Left renal pelvis (tissue), 4 donors: ENCODE measurements at places on chromosomes 5 and 9. TPM values are rescaled to one million over a fixed set of nuclear protein-coding genes. Genes with fewer than 3 reads are reported as not detected.

DNA sequence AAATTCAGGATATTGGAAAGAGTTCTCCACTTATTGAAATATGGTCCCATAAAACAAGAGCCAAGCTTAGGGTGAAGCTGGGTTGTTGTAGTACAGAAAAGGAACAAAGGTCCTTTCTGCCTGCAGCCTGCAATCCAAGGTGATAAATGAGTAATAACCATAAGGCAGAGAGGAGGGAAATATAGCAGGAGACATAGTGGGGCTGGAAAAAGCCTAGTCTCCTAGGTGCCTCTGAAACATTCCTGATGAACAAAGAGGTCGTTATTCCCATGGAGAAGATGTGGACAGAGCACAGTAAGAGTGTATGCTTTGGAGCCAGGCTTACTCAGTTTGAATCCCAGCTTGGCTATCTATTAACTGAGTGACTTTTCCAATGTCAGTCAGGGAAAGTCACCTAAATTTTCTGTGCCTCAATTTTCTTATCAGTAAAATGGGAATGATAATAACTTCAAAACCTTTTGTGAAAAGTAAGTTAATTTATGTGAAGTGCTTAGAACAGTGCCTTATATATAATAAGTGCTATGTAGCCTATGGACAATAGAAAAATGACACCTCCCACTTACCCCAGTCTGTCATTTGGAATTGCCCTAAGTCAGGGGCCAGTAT, 110.8 kb upstream of the GRIN3A start:
- no peak for DNase-seq

- no peak for DNase-seq
Measured at GRCh38 chr5:141762790-141763368, 80.8 kb upstream of the ARAP3 start.

CDH18 gene
- polyA plus RNA-seq: 1.2 TPM

GRCh38 chr5:130168211-130168610, 263.9 kb downstream of the CHSY3 start:
- DNase-seq: no peak

PCDHGC3 gene
- polyA plus RNA-seq: 121 TPM

GRCh38 chr5:10691826-10692785, 68.9 kb downstream of the DAP start:
- DNase-seq: no peak

- no peak for DNase-seq
Measured at GRCh38 chr5:88687373-88687911, 195.5 kb downstream of the MEF2C start.

DNA sequence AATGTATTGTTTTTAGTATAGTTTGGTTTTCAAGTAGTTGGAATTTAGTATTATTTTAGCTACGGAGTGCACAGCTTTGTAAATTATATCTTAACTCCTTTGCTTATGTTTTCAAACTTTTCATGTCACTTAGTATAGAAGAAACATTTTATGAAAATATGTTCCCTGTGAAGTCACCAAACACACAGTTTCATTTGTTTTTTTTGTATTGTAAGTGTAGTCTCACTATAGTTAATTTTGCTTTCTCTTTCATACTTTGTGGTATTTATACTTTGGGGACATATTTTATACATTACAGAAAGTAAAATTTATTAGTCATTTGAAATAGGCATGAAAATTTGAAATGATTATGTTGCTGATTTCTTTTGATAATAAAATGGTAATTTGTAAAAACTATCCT, 5.0 kb downstream of the CHSY3 start:
- no peak for DNase-seq

TTC23L gene
- polyA plus RNA-seq: 4.4 TPM

NOXA1 gene
- 4.7 TPM for polyA plus RNA-seq

DNA sequence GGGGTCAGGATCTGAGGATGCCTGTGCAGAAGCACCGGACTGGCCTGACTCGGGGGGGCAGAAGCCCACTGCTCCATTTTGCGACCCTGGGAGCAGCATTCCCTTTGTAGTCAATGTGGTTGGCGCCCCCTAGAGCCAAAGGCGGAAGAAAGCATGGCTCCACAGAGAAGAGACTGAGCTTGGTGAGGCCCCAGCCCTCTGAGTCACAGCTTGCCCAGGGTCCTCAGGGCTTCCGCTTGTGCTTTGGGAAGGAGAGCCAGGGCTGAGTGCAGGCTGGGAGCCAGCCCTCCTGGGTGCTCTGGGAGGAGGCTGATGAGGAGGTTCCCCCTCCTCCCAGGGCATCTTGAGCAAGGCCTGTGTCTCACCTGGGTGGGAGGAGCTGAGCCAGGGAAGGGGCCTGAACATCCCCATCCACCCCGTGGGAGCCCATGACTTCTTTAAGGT, 5.5 kb upstream of the AQP3 start:
- no peak for DNase-seq

LIFR gene
- polyA plus RNA-seq: 81.1 TPM

FGF10 gene
- polyA plus RNA-seq: 8.6 TPM

- DNase-seq: peak; percentile 79
Measured at GRCh38 chr9:34637356-34638137, at the start of gene SIGMAR1. TSS of gene SIGMAR1 (minus strand) at chr9:34637787. CDS start at chr9:34637697, 90 bp downstream.

MEGF10 gene
- polyA plus RNA-seq: 1.7 TPM

GRCh38 chr9:1034271-1034670, 15.9 kb upstream of the DMRT2 start:
- no peak for DNase-seq

DNA sequence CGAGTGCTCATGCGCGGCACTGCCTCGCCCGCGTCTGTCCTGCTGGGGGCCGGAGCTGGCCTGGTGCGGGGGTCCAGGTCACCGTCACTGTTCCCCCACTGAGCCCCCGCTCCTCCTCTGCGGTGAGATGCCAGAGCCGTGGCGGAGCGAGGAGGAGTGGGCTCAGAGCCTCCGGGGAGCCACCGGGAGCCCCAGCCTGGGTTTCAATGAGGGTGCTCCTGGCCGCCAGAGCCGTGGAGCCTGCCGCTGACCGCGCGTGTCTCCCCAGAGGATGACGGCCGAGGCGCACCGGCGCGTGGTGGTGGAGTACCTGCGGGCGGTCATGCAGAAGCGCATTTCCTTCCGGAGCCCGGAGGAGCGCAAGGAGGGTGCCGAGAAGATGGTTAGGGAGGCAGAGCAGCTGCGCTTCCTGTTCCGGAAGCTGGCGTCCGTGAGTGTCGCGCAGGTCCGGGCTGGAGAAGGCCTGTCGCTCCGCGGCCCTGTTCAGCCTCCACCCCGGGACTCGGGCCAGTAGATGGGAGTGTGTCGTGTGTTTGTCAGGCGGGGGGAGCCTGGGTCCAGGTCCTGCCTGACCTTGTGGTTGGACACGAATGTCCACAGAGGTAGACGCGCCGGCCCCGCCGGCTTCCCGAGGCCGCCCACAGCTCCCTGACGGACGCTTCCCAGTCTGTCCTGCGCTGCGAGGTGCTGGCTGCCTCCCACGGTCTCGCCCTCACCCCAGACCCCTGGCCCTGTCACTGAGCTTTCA, 22.0 kb downstream of the EXOC3 start:
- no peak for DNase-seq

- no peak for DNase-seq
Measured at GRCh38 chr9:8730618-8731017, 931.0 kb upstream of the DMAC1 start.

- DNase-seq: no peak
Measured at GRCh38 chr5:9282211-9282610, 263.7 kb downstream of the SEMA5A start.

LHX3 gene
- not detected for polyA plus RNA-seq

TRAF1 gene
- polyA plus RNA-seq: 4.4 TPM

DNA sequence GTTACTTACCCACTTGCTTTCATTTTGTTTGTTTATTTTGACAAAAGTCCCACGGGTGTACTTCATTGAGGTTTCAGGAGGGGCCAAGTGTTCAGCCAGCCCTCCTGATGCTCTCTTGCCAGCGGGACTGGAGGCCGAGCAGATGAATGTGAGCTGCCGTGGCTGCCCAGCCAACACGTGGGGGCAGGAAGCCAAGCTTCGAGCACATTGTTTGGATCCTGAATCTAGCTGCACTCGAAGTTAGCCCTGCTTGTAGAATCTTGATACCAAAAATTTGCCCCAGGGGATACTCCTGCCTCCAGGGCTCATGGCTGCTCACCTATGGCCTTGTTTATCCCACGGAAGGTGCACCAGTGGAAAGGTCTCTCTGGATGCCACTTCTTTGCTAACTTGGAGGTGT, 49.3 kb downstream of the RASGEF1C start:
- no peak for DNase-seq

CACNA1B gene
- 0.27 TPM for polyA plus RNA-seq

GRCh38 chr5:121273833-121274433, 577.7 kb upstream of the FTMT start:
- no peak for DNase-seq

TAF11L2 gene
- polyA plus RNA-seq: not detected

DNA sequence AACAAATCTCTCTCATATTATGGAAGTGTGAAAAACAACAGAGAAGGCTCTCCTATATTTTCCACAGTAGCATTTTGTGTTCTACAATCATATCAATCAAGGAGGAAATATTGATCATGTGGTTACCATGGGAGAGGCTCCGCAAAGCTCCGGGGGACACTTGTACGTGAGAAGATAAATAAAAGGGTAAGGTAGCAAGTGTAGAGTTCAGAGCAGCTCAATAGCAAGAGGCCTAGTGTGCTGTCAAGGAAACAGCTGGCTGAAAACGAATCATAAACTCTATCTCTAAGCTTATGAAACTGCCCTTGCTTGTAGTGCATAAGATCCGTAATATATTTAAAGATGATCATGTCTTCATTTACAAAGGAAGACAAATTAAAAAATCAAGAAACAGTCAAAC, 57.5 kb downstream of the CDH18 start:
- no peak for DNase-seq

- no peak for DNase-seq
Measured at GRCh38 chr5:87190687-87191086, 77.0 kb upstream of the RASA1 start.

DNA sequence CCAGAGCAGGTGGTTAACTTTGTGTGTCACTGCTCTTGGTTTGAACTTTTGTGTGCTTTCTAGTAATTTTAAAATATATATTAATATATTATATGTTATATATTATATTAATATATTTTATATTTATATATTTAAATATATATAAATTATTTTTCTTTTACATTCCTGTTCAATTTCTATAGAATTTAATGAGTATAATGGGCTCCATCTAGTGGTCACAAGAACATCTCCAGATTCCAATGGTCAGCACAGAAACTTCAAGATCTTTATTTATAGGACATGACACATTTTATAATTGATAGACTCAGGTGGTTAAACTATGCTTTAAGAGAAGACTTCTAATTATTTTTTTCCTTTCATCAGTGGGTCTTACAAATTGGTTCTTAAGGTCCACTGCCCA, 39.1 kb downstream of the COL23A1 start:
- no peak for DNase-seq

DNA sequence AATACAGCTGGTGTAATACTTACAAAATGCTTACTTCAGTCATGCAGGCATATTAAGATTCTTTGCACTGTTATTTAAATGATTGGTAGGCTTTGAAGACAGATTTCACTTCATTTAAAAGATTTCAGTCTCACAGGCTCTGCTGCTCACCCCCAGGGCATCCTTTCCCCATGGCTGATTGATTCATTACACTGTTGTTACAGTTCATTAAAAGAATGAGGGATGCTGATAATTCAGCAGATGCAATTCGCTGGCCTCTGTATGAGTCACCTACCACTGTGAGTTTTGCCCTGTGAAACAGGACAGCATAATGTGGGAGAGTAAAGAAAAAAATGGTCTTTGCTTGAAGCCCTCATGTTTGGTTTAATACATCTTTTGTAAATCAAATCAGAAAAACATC, 246.9 kb downstream of the CYLC2 start:
- DNase-seq: no peak

GRCh38 chr5:45694255-45694814, 1.8 kb downstream of the HCN1 start:
- no peak for DNase-seq

- DNase-seq: no peak
Measured at GRCh38 chr5:159588941-159589340, 258.7 kb upstream of the IL12B start.

- no peak for DNase-seq
Measured at GRCh38 chr9:131018621-131019020, 9.6 kb downstream of the LAMC3 start.

GRCh38 chr5:126680191-126680817, 79.6 kb downstream of the PHAX start:
- no peak for DNase-seq

- DNase-seq: no peak
Measured at GRCh38 chr5:43753069-43753468, 150.1 kb downstream of the NNT start.

DNA sequence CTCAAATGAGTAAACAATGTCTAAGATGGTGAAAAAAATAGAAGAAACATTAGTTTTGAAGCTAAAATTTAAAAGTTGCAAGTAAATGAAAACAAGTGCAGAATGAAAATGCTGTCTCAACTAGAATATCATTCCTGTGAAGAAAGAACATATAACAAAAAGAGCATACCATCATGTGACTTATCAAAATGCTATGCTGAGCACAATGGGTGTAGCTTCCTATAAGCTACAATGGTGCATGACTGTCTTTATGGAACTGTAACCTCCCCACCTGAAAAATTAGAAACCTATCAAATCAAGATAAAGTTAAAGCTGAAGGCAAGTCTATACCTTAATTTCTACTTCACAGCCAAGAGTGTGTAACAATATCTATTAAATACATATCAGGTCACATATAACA, 192.0 kb downstream of the AP3B1 start:
- no peak for DNase-seq

MELK gene
- 21.0 TPM for polyA plus RNA-seq

SPINK6 gene
- not detected for polyA plus RNA-seq

NR5A1 gene
- polyA plus RNA-seq: not detected
